GM13977 (cell line): ENCODE measurements at places on chromosomes 3 and 15.

DNA sequence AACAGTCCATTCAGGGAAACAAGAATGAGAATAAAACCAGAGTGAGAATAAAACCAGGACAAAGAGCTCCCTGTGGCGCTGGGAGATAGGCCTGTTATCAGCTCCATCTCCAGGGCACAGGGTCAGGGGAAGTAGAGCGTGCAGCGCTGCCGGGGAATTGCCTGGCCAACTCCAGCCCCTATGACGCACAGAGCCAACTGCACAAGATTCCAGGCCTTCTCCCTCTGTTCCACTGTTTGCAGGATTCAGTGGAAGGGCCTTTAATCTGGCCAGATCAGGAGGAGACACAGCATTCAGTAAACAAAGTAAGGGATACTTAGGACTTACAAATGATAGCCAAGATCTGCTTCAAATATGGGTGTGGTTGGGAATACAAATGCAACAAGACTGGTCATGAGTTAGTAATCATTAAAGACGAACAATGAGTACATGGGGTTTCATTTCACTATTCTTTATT, 49.4 kb downstream of the ITGB5 start:
- DNase-seq, result no peak

DNA sequence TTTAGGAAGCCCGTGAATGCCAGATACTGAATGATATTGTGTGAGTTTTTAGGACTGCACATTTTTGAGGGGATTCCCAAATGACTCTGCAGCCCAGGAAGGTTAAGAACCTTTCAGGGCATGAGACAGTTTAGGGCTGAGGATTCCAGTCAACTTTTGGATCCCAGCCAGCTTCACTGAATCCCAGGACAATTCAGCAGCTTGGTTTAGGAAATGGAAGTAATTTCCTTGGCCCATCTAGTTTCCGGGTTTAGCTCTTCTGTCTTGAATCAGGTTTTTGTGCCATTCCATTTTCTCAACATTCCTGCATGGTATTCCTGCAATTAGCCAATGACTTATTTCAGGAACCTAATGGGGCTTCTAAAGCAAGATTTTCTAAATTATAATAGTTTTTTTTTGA, 253.9 kb downstream of the LSAMP start:
- no peak for DNase-seq

DNA sequence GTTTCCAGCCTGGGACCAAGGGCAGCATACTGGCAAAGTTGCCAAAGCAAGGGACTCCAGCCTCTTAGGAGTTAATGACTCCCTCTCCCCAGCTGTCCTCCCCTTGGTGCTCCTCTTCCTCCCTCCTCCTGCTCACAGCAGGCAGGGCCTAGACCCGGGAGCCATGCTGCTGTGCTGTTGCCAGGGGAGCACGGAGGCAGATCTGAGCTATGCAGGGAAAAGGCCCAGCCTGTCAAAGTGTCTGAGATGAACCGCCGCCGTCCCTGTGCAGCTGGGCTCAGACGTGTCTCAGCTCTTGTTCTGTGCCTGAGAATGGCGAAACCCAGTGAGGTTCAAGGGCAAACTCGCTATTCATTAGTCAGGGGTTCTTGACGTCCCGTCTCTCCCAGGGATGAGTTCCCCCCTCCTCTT, 60.8 kb upstream of the POLG start:
- no peak for DNase-seq

GRCh38 chr3:50137531-50137930, 17.6 kb upstream of the SEMA3F start:
- no peak for DNase-seq

DNA sequence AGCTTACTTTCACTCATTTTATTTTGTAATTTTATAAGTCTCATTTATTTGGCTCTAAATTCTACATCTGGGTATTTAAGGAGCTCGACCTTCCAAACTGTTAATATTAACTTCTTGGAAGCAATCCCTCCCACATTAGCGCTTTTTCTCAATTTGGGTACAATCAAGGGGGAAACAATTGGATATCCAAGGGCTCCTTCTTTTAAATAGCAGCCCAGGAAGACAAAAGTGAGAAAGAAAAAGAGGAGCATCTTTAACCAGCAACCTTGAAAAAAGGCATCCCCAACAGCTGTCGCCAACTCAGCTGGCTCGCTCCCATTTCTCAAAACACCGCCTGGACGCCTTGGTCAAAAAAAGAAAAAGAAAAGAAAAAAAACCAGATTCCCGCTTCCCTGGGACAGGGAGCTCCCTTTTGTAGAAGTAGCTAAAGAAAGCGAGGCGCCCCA, 873 bp downstream of the C3orf70 start:
- DNase-seq, result no peak

- DNase-seq, result peak; percentile 99
Measured at GRCh38 chr3:127672429-127673190, at the start of gene ABTB1. ABTB1 (plus strand) TSS chr3:127672952; CDS start chr3:127673026, 74 bp downstream.

DNA sequence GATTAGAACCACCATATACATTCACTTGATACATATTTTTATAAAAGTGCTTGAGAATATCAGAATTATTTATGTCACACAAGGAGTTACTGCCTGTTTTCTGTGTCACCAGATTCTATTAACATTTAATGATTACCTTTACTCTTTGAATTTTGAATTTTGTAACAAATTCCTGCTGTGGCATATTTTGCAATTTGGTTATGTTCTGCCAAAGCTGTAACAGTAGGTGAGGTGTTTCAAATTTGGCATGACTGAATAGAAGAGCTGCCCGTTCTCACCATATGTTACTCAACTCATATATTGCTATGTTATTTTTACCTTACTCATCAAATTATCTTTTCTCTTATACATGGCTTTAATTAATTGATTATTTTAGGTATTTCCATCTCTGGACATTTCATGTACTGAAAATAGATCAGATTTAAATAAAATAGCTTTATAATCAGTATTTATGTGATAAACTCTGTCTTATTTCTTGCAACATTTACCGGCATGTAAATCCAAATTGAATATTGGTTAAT, 18.9 kb downstream of the PML start:
- DNase-seq, result no peak

- no peak for DNase-seq
Measured at GRCh38 chr3:188635258-188636042, 481.5 kb downstream of the LPP start.

GRCh38 chr15:44163370-44163769, 31.7 kb downstream of the FRMD5 start:
- no peak for DNase-seq

GRCh38 chr3:101940521-101941317, 91.4 kb downstream of the NFKBIZ start:
- no peak for DNase-seq

- no peak for DNase-seq
Measured at GRCh38 chr3:58188173-58188564, 22.6 kb downstream of the DNASE1L3 start.

- DNase-seq, result no peak
Measured at GRCh38 chr15:96416934-96417759, 86.6 kb downstream of the NR2F2 start.

- no peak for DNase-seq
Measured at GRCh38 chr3:119883461-119884160, 101.7 kb downstream of the NR1I2 start.

DNA sequence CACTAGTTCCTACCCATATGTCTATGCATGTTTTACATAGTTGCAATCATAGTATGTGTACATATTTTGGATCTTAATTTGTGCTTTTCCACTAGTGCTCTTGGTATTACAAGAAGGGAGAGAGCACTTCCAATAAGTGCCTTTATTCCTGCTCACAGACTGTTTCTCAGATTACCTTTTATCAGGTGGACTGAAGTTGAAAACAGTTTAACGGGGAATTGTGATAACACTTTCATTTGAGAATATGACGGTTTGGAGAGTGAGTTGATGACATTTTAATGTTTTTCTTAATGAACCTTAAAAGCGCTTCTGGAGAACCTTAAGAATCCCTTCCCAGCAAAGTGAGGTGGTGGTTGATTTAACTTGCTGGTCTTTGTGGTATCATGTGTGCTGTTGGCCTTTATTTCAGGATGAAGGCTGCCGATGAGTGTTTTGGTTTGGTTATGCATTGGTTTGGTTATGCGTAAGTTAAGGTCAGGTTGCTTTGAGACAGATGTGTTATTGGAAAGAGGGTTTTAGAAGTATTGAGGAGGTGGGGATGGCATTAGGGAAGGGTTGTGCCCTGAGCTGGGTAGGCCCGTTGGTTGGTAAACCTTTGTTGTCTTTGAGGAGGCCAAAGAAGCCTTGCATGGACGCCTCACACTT, 2.8 kb downstream of the EDEM1 start:
- DNase-seq, result no peak

DNA sequence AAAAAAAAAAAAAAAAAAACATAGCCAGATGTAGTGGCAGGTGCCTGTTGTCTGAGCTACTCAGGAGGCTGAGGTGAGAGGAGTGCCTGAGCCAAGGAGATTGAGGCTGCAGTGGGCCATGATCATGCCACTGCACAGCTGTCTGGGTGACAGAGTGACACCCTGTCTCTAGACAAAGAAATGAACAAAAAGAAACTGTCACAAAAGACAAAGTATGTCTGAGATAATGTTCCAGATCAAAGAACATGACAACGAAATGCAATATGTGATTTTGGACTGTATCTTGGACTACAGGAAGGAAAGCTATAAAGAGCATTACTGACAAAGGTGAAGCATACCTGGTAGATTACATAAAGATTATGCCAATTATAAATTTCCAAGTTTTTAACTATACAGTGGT, 862.8 kb downstream of the ROBO2 start:
- DNase-seq, result no peak

- DNase-seq, result no peak
Measured at GRCh38 chr3:111385971-111386495, 156.0 kb upstream of the CD96 start.

DNA sequence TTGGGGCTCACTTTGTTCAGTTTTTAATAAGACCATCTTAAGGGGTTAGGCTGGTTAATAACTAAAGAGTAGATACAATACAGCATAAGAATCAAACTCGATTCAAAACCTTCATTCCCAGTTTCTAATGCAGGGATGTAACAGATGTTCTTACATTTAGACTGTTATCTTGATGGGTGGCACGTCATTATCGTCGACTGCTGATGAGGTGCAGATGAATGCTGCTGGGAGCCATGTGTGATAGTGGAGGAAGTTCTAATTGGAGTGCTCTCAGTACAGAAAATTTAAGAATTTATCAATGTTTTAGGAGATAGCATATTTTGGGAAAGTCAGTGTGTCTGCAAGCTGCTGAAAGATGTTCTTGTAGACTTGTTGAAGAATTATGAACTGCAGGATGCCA, 331.5 kb downstream of the PTPRG start:
- no peak for DNase-seq

- DNase-seq, result no peak
Measured at GRCh38 chr15:94029495-94029894, 201.9 kb upstream of the MCTP2 start.

DNA sequence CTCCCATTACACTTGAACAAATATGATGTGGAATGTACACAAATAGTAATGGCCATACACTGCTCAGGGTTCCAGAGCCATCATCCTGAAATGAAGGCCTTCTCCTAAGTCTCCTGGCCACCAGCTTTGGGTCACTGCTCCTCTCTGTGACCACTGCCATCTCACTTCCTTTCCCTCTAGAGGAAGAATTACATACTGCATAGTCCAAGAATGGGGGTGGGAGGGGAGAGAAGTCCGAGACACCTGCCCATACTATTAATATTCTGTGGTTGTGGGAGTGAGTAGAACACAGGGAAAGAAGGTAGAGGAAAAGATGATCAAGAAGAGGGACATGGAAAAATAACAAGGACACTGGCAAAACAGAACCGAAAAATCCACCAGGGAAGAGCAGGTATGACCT, 20.6 kb downstream of the ETV5 start:
- DNase-seq, result no peak

GRCh38 chr15:83209333-83209732, 1.7 kb upstream of the HDGFL3 start:
- DNase-seq, result no peak

DNA sequence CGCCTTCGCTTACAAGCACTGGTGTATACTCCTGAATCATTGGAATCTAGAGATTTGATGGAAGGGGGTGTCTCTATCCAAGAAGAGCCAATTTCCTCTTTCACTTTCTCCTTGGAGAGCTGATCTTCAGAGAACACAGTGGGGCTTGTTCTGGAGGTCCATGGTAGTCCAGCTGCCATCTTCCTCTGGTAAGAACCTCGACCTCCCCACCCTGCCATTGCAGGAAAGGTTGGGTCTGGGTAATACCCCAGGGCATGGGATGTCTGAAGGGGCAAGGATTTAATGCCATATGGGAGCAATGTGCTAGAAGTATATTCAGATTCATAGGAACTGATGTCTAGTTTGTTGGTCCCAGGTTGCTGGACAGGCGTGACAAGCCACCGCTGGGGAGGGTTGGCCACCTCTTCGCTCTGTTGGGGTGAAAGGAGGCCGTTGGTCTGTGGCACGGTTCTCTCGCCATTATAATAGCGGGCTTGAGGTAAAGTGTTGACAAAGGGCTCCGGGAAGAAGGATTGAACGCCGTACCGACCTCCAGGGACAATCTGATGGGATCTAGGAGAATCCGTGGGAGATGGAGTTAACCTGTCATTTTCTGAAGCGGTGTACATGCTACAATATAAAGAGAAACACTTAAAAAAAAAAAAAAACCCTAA, 4.8 kb downstream of the EOMES start:
- DNase-seq, result no peak

DNA sequence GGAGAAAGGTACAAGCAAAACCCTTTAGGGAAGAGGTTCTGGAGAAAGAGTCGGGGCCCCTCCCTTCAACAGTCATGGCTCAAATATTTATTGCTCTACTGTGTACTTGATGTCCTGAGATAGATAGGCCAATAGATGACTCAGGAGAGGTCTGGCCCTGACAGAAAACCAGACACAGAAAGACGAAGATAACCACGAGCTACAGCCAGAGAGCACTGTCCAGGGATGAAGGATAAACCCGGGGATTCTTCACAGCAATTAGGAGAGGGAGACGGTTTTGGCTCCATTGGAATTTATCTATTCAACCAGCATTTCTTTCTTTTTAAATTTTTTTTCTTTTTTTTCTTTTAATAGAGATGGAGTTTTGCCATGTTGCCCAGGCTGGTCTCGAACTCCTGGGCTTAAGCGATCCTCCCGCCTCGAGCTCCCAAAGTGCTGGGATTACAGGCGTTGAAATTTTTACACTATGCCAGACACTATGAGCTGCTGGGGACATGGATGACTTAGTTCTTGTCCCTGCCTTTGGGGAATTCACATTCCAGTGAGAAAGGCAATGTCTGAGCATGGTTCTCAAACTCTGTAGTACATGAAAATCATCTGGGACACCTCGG, 4.6 kb upstream of the CIDEC start:
- DNase-seq, result no peak

DNA sequence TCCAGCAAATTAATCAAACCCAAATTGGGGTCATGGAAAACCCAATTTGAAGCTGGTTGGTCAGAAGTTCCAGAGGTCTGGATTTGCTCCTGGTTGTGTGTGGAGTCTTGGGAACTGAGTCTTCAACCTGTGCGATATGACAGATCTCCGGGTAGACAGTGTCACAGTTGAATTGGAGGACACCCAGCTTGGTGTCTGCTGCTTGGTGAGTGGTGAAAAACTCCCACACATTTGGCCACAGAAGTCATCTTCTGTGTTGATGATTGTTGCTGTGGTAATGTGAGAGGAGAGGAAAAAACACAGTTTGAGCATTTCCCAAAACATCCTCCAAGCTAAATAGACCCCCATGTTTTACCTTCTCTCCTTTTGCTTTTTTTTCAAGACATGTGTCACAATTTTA, 218.1 kb downstream of the TP63 start:
- no peak for DNase-seq
